ENCODE measurements at places on chromosomes 3 and 15.

GRCh38 chr3:152148579-152148978 is 120.2 kb upstream of the MBNL1 start:
- DNase-seq: no peak

DNA sequence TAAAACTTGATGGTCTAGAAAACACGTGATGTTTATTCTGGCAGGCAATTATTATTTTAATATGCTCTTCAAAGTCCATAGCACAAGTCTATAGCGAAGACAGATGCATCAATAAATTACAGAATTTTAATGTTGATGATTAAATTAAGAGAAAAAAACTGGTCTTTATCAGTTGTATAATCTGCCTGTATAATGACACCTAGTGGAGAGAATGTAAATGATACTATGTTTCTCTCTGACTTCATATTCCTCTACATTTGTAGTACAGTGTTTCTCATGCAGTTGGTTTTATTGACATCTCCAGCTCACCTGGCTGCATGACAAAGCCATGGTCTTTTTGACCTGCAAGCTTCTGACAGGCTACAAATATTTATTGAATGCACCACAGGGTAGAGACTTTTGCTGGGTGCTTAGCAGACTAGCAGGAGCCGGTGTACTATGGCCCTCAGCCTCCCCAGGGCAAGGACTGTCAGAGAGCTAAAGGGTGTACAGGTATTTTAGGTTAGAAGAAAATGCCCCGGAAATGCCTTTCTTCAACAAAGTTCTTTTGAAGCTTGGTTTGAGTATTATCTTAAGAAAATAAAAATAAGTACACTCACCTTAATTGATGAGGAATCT is 289.9 kb downstream of the GAP43 start:
- DNase-seq: no peak

GRCh38 chr3:23129817-23130216 is 73.3 kb upstream of the UBE2E2 start:
- no peak for DNase-seq

GRCh38 chr3:60636846-60637245 is 614.4 kb downstream of the FHIT start:
- no peak for DNase-seq

DNA sequence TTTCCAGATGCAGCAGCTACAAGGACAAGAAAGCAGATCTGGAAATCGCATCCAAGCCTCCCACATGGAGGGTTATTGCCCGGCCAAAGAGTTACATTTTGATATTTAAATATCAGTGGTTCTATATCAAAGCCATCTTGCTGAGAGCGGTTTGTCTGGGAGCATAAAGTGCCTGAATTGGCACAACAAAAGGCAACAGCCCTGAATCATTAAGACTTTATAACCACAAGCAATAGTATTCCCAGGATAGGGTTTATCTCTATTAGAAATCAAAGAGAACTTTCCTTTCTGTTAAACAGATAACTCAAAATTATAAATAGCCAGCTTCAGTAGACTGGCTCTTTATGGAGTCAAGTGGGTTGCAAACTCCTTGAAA is 564.7 kb downstream of the ROBO1 start:
- no peak for DNase-seq

- no peak for DNase-seq
These were observed 6.4 kb upstream of the C15orf39 start for GRCh38 chr15:75195122-75195765.

GRCh38 chr15:67997996-67998395 is 56.1 kb upstream of the PIAS1 start:
- DNase-seq: no peak

DNA sequence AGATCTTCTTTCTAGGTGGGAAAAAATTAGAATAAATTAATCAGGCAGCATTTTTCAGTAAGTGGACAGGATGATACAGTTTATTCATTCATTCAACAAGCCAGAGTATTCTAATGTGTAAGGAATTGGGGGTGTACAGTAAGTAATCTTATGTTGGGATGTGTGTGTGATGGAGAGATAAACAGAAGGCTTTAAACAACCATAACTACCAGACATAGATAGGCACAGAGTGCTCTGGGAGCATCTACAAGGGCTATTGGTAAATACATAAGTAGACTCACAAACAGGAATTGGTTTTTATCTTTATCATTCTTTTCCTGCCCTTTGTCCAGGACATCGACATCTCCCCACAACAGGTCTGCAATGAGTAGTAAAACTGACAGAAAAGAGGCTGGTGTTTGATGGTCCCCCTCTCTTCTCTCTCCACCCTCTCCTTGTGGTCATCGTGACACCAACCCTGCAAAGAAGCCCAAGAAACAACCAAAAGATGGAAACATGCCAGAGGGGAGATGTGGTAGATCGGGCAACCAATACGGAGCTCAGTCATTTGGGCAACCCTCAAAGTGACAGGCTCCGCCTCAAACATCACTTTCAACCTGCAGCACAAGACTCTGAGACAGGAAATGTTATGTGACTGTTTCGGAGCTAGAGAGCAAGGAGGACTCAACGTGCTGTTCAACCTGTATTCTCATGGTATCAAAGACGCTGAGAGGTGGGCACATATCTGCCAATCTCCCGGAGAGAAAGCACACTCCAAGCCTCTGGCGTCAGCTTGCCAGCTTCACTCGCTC is 28.7 kb upstream of the B3GNT5 start:
- no peak for DNase-seq

DNA sequence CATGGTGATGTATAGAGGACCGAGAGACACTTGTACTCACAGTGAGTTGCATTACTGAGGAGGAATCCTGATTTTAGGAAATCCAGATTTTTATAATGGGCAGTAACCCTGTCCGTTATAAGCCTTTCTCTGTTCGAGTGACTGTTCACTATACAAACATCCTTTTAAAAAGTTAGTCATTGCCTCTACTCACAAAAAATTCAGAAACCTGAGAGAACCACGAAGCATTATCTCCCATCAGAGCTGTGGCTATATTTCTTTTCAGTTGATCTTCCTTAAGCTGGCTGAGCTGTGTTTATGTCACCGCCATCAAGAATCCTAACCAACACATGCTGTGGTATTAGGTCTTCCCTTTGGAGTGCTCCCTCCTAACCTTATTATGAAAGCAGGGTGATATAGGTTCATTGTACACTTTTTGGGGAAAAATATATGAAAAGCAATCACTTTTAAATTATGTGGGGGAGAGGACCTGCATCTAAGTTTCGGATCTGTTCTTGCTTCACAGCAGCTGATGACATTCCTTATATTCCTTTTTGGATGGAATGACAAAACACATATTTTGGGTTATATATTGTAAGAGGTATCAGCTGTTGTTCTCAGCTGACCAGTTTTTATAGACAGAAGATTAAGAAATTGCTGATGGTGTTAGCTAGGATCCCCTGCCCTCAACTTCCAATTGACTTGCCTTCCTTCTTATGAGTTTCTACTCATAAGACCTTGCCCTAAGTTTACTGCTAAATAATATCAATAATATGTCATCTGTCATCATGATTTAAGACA is 465.9 kb upstream of the RASGRP1 start:
- DNase-seq: no peak

DNA sequence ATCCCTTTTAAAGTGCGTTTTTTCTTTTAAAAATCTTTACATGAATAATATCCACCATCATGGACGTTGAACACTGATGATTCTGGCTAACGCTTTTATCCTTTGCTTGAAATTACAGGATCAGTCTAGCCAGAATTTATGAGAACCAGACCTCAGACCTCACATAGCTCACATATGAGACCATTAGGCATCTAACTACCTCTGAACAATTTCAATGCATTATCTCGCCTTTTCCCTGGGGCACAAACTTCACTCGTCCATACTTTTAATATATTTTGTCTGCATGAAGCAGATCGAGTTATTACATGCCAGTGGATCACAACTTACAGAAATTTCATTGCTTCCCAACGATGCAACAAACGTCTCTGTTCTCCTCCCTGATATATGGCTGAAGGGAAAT is 105.6 kb downstream of the MEIS2 start:
- DNase-seq: no peak

GRCh38 chr3:3813013-3813412 is 13.8 kb downstream of the LRRN1 start:
- no peak for DNase-seq

DNA sequence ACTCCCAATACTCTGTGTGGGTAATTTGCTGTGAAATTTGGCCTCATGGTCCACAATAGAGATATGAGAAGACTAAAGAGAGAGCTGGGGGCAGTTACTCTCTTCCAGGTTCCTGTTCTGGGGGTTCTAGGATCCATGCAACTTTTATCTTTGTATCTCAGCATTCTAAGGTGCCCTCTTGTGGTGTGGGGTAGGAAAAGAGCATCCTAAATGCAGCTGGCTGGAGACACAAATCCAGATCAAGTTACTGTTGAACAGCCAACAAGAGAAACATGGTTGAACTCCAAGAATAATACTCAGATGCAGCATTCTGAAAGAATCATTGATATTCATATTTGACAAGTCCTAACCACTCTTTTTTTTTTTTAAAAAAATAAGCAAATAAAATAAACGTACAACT is 238.2 kb downstream of the GREM1 start:
- no peak for DNase-seq

- no peak for DNase-seq
These were observed 64.4 kb upstream of the ETV5 start for GRCh38 chr3:186173224-186173815.

DNA sequence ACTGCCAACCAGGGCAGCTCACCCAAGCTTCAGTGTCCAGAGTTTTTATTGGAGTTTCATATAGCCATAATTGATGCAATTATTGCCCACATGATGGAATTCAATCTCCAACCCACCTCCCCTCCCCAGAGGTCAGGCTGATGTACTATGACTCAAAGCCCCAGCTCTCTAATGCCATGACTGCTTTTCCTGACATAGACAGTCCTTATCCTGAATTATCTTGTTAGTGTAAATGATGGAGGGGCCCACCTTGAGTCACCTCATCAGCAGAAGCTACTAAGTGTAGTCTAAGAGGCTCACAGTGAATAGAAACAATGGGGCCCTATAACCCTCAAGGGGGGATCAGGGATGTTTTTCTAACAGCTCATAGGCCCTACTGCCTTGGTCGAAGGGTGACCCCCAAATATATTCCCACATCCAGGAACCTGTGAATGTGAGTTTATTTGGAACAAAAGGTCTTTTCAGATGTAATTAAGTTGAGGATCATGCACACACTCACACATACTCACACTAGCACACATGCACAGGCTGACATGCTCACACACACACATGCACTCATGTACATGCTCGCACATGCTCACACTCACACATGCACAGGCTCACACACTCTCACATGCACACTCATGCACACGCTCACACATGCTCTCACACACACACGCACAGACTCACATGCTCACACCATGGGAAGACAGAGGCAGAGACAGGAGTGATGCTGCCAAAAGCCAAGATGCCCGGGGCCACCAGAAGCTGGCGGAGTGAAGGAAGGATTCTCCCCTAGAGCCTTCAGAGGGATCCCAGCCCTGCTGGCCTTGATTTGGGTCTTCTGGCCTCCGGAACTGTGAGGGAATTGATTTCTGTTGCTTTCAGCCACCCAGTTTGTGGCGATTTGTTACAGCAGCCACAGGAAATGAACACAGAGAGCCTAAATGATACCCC is 131.2 kb upstream of the SMAD3 start:
- DNase-seq: no peak

GRCh38 chr3:56980798-56981390 is 79.6 kb upstream of the SPATA12 start:
- peak; percentile 8 for DNase-seq

DNA sequence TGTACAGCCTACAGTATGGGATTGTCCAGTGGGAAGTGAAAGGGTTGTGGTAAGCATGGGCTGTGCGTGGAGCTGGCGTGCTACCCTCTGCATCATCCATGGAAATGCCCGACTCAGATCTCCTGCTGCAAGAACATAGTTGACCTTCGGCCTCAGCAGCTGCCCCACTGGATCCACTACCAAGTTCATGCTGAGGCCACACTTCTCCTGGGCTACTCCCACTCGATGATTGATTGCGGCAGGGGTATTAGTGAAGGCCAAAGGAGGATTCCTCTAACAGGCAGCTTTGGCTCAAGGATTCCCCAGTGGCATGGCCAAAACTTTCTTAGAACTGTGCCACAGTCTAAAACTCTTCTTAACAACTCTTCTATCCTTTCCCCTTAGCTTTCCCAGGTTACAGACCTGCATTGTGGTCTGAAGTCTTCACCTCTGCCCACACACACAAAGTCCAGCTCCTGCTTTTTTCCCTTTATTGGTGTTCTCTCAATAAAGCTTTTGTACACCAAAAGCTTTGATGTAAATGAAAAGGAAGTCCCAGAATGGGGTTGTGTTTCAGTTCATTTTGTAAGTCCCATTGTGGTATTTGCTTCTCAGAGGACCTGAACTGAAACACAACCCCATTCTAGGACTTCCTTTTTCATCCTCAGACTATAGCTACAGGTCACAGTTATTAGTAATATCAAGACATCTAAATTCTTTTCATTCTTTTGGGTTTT is 4.9 kb upstream of the TBC1D5 start:
- DNase-seq: no peak

DNA sequence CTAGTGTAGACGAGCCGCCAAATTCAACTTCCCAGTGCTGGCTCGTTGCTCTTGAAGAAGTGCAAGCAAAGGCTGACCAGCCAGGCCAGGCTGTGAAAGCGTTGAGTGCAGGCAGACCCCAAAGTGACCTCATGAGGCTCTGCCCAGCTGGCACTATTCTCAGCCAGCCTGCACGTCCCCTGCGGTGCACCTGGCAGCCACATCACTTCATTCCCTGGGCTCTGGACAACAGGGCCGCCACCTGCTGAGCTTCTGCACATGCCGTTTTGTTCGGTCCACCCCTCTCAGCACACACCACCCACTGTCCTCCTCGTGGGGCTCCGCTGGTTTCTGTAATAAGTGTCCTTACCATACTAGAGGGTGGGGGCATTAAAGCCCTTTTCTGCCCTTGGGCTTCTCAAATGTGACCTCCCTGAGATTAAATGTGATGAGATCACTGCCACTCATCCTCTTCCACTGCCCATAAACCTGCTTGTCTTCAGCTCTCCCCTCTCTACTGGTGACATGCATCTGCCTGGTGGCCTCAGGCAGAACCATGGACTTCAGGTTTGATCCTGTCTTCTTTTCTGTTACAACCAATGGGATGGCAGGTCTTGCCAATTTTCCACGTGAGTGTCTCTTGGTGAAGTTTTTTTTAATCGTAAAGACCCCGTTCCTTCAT is 6.1 kb downstream of the RASGRF1 start:
- DNase-seq: no peak

DNA sequence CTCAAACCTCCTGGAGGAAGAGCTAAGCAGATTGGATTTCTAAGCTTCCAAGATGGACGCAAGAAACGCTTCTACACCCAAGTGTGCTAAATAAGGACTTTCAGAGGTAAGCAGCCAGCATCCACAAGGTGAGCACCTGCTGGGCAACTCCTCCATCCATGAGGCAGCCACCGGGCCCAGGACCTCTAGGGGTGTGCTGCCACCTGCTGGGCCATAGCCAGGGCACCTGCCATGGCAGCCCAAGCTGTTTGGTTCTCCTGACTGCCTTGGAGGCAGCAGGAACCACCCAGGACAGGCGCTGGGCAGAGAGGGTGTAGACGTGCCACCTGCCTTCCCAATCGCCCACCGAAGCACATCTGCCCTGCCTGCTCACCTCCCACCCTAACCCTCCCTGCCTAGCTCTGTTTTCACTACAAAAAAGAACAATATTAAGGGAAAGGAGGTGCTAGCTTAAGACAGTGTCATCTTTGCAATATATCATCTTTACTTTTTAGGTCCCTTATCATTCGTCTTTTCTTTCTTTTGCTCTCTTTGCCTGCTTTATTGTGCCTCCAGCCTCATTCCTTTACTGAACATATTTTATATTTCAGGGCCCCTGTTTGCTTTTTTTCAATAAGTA is 12.9 kb downstream of the C15orf62 start:
- DNase-seq: peak; percentile 70
